ENCODE measurements at places on chromosomes 11 and 22. TPM values are rescaled to one million over a fixed set of nuclear protein-coding genes. Genes with fewer than 3 reads are reported as not detected.
A peak's percentile ranks its signal among the peaks of the same experiment; 100 is the strongest.

GRCh38 chr11:17161515-17161914 lies 46.3 kb downstream of the PIK3C2A start:
- H3K27ac ChIP-seq: no peak overlapping the region
- H3K4me1 ChIP-seq: no peaks in the 10 kb centered on the region
- no peak for DNase-seq
- no peak overlapping the region for H3K4me3 ChIP-seq

CHRM1 gene
- not detected for total RNA-seq

- H3K27ac ChIP-seq: no peak overlapping the region
- H3K27me3 ChIP-seq: no peaks in the 10 kb centered on the region
- peaks cover 4% of the 10 kb centered on the region for H3K4me1 ChIP-seq
- no peak for DNase-seq
- H3K4me3 ChIP-seq: no peak overlapping the region
These were observed 5.9 kb upstream of the PHF21A start for GRCh38 chr11:46127150-46127638.

PHOX2A gene
- total RNA-seq: not detected

GRCh38 chr11:24615451-24616160 lies 118.8 kb downstream of the LUZP2 start:
- no peaks in the 10 kb centered on the region for H3K27me3 ChIP-seq
- no peak overlapping the region for H3K27ac ChIP-seq
- no peak overlapping the region for H3K4me3 ChIP-seq
- no peaks in the 10 kb centered on the region for H3K36me3 ChIP-seq
- no peak for DNase-seq

DNA sequence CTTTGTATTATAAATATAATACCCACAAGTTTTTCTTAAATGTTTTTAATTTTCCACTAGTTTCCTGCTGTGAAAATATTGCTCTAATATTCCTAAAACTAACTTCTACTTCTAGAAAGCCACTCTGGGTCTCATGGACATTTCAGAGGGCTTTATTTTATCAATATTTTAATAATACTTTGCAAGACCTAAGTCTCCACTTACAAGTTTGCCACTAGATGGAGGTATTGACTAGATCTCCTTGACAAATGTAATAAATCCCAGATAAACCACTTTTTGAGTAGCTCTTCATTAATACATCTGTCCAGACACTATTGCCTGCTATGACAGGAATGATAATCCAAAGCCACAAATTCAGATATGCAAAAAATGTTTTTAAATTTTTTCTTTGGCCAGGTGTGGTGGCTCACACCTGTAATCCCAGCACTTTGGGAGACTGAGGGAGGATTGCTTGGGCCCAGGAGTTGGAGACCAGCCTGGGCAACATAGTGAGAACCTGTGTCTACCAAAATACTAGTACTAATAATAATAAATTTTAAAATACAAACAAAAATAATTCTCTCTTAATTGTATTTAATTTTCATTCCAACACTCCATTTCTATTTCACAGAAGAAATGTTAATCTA lies 3.5 kb upstream of the ACAT1 start:
- no peak overlapping the region for H3K27ac ChIP-seq
- no peaks in the 10 kb centered on the region for H3K36me3 ChIP-seq
- peaks cover 13% of the 10 kb centered on the region for H3K4me1 ChIP-seq

DNA sequence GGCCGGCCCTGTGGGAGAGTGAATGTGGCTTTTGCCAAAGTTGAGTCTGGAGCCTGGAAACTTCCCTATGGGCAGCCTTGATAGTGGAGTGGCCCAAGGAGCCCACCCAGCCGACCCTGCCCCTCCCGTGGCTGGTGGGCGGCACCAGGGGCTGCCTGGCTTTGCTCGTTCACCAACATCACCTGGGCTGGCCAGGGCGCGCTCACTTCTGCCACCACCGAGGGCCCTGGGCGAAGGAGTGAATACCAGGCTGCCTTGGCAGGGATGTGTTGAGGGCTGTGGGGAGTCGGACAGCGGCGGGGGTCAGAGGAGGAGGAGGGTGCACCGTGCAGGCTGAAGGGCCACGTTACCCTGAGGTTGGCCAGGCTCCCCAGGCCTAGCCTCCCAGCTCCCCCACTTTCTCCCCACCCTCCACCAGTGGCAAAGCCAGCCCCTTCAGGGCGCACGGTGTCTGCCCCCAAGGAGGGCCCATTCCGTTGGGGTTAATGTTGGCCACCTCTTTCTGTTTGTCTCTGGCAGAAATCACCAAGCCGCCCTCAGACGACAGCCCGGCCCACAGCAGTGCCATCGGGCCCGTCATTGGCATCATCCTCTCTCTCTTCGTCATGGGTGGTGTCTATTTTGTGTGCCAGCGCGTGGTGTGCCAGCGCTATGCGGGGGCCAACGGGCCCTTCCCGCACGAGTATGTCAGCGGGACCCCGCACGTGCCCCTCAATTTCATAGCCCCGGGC lies 22.5 kb upstream of the PPP6R3 start:
- H3K4me3 ChIP-seq: no peak overlapping the region
- H3K27ac ChIP-seq: no peak overlapping the region
- no peak for DNase-seq
- H3K36me3 ChIP-seq: peaks cover 8% of the 10 kb centered on the region
- H3K4me1 ChIP-seq: 0 out of 2 replicates have a peak, but pooled peaks cover 4% of the 10 kb centered on the region

GLYAT gene
- total RNA-seq: not detected

DNA sequence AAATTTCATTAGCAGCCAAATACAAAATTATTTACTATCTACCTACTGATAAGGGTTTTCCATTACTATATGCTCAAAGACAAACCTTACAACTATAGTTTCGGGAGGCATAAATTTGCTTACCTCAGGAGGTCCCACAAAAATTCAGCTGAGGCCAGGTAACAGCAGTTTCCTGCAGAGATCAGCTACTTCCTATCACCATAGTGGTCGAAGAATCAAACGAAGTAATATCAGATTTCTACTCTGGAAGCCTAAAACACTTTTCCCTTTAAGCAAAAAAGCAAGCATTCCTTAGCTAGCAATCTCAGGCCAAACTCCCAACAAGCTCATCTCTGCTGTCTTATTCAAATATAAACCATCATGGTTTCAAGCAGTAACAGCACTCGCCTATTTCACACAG lies 3.1 kb downstream of the NAP1L4 start:
- no peaks in the 10 kb centered on the region for H3K36me3 ChIP-seq
- peak overlapping the region; percentile 65 for H3K4me3 ChIP-seq
- H3K4me1 ChIP-seq: peaks cover 47% of the 10 kb centered on the region
- H3K27ac ChIP-seq: peak overlapping the region; percentile 95

ADM gene
- 263 TPM for total RNA-seq

SHANK3 gene
- 7.6 TPM for total RNA-seq

RBMXL2 gene
- total RNA-seq: 0.10 TPM

- H3K4me1 ChIP-seq: no peaks in the 10 kb centered on the region
- H3K36me3 ChIP-seq: no peaks in the 10 kb centered on the region
- H3K27ac ChIP-seq: no peak overlapping the region
- peaks cover 23% of the 10 kb centered on the region for H3K27me3 ChIP-seq
- H3K4me3 ChIP-seq: no peak overlapping the region
These were observed 13.1 kb upstream of the LYVE1 start for GRCh38 chr11:10581481-10582019.

DNA sequence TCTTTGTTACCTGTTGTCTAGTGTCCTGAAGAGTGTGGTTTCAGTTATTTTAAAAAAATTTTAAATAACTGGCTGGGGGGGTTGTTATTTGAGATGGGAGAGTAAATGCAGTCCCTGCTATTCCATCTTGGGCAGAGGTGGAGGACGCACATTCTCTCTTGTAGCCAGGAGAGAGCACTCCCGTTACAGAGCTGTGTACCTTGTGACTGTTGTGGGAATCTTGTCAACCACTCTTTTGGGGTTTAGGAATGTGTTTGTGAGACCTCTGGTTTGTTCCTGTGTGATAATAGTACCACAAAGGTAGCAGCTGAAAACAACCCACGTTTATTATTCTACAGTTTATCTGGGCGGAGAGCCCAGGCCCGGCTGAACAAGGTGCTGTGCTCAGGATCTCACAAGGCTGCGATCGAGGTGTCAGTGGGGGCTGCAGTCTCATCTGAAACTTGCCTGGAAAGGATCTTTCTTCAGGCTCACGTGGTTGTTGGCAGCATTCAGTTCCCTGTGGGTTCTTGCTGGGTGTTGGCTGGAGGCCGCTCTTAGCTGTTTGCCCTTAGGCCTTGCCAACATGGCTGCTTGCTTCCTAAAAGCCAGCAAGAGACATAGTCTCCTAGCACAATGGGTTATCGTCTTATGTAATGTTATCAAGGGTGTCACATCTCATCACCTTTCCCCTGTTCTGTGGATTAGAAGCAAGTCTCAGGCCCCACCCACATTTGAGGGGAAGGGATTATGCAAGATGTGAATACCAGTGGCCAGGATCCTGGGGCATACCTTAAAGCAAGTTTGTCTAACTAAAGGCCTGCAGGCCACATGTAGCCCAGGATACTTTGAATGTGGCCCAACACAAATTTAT lies 20.6 kb downstream of the IGHMBP2 start:
- peaks cover 6% of the 10 kb centered on the region for H3K36me3 ChIP-seq
- no peak for DNase-seq
- no peak overlapping the region for H3K27ac ChIP-seq
- no peaks in the 10 kb centered on the region for H3K4me1 ChIP-seq

- H3K4me1 ChIP-seq: peaks cover 15% of the 10 kb centered on the region
- no peak for DNase-seq
- no peaks in the 10 kb centered on the region for H3K27me3 ChIP-seq
- no peaks in the 10 kb centered on the region for H3K36me3 ChIP-seq
These were observed 3.6 kb upstream of the SORL1 start for GRCh38 chr11:121448431-121448941.

- H3K4me3 ChIP-seq: no peak overlapping the region
- peaks cover 3% of the 10 kb centered on the region for H3K4me1 ChIP-seq
- no peaks in the 10 kb centered on the region for H3K27me3 ChIP-seq
- no peak for DNase-seq
These were observed 25.1 kb upstream of the EIF3D start for GRCh38 chr22:36554098-36554497.

- no peaks in the 10 kb centered on the region for H3K27me3 ChIP-seq
- H3K4me1 ChIP-seq: peaks cover 16% of the 10 kb centered on the region
- no peak for DNase-seq
These were observed 38.8 kb downstream of the STIM1 start for GRCh38 chr11:3894128-3894731.

DNA sequence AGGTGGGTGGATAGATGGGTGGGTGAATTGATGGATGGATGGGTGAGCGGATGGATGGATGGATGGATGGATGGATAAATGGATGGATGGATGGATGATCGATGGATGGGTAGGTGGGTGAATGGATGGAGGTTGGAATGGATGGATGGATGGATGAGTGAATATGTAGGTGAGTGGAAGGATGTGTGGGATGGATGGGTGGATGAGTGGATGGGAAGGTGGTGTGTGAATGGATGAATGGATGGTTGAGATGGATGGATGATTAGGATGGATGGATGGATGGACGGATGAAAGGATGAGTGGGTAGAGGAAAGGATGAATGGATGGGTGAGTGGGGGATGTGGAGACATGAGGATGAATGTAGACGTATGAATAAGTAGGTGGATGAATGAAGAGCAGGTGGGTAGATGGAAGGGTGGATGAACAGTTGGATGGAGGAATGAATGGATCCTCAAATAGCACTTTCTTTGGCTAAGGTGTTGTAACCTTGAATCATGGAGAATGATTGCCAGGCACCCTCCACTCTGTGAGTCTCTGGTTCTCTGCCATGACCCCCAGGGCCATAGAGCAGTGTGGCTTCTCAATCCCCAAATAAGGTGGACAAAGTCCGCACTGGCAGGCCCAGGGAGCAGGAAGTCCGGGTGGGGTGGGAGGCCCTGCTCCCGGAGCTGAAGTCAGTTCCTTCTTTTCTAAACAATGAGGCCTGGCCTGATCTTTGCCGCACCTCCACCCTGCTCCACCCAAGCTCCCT lies 36.9 kb downstream of the IGF2 start:
- H3K4me1 ChIP-seq: peaks cover 3% of the 10 kb centered on the region
- DNase-seq: no peak
- H3K27ac ChIP-seq: no peak overlapping the region
- H3K36me3 ChIP-seq: no peaks in the 10 kb centered on the region
- H3K4me3 ChIP-seq: no peak overlapping the region
- H3K27me3 ChIP-seq: no peaks in the 10 kb centered on the region

NCR3LG1 gene
- 8.6 TPM for total RNA-seq

DRD4 gene
- 0.95 TPM for total RNA-seq

GRCh38 chr11:76314741-76315090 lies 66.2 kb downstream of the THAP12 start:
- H3K27me3 ChIP-seq: no peaks in the 10 kb centered on the region
- H3K4me3 ChIP-seq: no peak overlapping the region
- H3K4me1 ChIP-seq: no peaks in the 10 kb centered on the region
- DNase-seq: no peak
- H3K36me3 ChIP-seq: no peaks in the 10 kb centered on the region

DNA sequence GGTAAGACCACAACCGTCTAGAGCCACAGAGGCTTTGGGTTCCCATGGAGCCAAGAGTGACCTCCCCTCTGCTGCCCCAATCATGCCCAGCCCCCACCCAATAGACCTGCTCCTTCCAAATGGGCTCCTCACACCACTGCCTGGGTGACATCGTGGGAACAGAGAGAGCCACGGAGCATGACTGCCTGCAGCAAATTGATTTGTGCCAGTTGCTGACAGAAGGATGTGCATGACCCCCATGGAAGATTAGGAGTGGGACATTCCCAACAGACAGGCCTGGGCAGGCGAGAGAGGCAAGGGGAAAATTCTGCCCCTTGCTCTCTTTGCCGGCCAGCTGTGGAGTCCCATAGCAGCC lies 88.5 kb downstream of the TENM4 start:
- no peak overlapping the region for H3K27ac ChIP-seq
- H3K4me1 ChIP-seq: no peaks in the 10 kb centered on the region
- no peak for DNase-seq
- H3K27me3 ChIP-seq: no peaks in the 10 kb centered on the region

DNA sequence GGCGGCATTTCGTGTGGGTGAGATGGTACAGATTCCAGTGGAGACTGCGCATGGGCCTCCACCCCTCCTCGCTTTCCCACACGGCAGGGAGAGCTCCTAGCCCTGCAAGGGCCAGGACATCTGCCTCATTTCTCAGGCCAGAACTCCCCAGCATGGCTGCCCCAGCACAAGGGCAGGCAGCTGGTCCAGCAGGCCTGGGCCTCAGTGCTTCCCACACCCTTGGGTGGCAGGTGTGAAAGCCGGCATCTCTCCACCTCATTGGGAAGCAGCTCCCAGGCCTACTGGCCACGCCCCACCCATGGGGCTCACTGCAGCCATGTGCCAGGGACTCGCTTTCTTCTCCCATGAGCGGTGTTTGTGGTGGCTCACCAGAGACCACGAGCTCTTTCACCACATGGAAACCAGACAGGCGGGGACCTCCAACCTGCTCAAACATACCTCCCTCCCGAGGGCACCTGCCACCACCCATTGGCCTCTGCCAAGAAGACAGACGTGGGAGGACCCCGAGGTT lies 79.1 kb downstream of the NAT10 start:
- H3K4me3 ChIP-seq: no peak overlapping the region
- no peaks in the 10 kb centered on the region for H3K4me1 ChIP-seq
- no peak for DNase-seq
- no peak overlapping the region for H3K27ac ChIP-seq
- H3K27me3 ChIP-seq: no peaks in the 10 kb centered on the region

DNA sequence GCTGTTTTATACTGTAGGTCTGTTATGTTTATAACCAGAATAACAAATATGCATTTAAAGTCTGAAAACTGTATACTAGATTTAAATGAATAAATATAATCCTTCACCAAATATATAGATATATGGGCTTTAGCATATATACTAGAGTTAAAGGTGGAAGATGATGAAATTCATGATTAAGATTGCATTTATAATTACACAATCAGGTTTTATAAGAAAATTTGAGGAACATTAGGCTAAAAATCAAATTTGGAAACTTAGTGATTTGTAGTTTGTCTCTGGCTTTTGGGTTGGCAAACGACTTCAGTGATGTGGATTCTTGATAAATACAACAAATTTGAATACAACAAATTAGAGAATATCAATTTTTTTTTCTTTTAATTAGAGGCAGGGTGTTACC lies 10.0 kb downstream of the BCL2L13 start:
- no peak overlapping the region for H3K4me3 ChIP-seq
- H3K27ac ChIP-seq: no peak overlapping the region
- H3K27me3 ChIP-seq: no peaks in the 10 kb centered on the region
